Neuronal stem cell (in vitro differentiated cells): ENCODE measurements at places on chromosomes 3 and 15.

GRCh38 chr3:45966950-45967640 is 23.8 kb downstream of the CXCR6 start:
- no peak for DNase-seq
- H3K27ac ChIP-seq = no peak overlapping the region
- no peak overlapping the region for H3K4me3 ChIP-seq
- H3K27me3 ChIP-seq = no peaks in the 10 kb centered on the region

DNA sequence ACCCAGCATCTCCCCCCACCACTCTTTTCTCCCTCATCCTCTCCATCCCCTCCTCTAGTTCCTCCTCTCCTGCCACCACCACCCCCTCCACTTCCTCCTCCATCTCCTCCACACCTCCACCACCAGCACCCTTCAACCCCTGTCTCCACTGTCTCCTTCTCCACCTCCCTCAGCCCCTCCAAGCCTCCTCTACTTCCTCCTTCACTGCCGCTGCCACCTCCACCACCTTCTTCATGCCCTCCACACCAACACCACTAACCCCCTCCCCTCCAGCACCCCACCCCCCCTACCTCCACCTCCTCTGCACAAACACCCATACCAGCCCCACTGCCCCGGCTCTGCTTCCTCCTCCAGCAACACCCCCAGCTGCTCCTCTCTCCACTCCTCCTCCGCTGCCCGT is 88.0 kb downstream of the HES1 start:
- peaks cover 4% of the 10 kb centered on the region for H3K4me1 ChIP-seq
- no peak for DNase-seq
- H3K36me3 ChIP-seq = no peaks in the 10 kb centered on the region
- no peak overlapping the region for H3K4me3 ChIP-seq
- H3K27ac ChIP-seq = no peak overlapping the region

DNA sequence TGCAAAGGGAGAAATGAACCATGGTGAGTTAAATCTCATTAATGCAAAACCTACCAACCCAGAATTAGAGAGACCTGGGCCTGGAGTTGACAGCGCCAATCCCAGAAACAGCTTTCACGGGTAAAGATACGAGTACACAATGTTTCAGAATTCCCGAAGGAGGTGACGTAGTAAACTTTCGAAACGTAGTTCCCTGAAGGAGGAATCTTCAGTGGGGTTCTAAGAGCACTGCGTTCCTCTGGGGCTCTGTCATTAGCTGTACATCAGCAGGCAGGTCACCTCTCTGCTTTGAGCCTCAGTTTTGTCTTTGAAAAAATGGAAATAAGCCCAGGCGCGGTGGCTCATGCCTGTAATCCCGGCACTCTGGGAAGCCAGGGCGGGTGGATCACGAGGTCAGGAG is 152.3 kb downstream of the XXYLT1 start:
- no peak for DNase-seq
- H3K36me3 ChIP-seq = no peaks in the 10 kb centered on the region

GRCh38 chr3:172709774-172710663 is 848 bp downstream of the NCEH1 start:
- H3K4me1 ChIP-seq = peaks cover 3% of the 10 kb centered on the region
- H3K27me3 ChIP-seq = peaks cover 7% of the 10 kb centered on the region
- DNase-seq = no peak
- H3K36me3 ChIP-seq = no peaks in the 10 kb centered on the region

- H3K27me3 ChIP-seq = no peaks in the 10 kb centered on the region
- H3K36me3 ChIP-seq = no peaks in the 10 kb centered on the region
- no peak overlapping the region for H3K4me3 ChIP-seq
- H3K4me1 ChIP-seq = no peaks in the 10 kb centered on the region
- no peak overlapping the region for H3K27ac ChIP-seq
- DNase-seq = no peak
These were observed 42.7 kb upstream of the IL12A start for GRCh38 chr3:159945930-159946329.

- H3K27me3 ChIP-seq = no peaks in the 10 kb centered on the region
- peak overlapping the region; percentile 64 for H3K27ac ChIP-seq
- peaks cover 24% of the 10 kb centered on the region for H3K4me1 ChIP-seq
- no peak for DNase-seq
These were observed 29.4 kb upstream of the SEMA3F start for GRCh38 chr3:50125541-50126286.

DNA sequence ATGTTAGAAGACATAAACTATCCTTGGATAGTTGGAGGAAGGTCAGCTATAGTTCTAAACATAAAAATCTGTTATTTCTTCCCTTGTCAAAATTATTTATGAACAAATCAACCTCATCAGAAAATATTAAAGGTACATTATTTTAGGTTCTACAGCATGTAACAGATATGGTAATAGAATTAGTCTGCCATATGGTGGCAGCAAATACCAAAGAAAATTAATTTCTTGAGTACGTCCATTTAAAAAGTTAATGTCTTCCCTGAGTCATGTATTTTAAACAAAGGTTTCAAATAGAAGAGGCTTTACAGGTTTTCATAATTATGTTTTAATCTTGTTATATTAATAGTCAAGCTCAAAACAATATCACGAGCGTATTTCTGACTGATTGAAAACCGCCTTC is 17.9 kb upstream of the ANKRD28 start:
- H3K36me3 ChIP-seq = no peaks in the 10 kb centered on the region
- H3K27ac ChIP-seq = no peak overlapping the region
- no peaks in the 10 kb centered on the region for H3K4me1 ChIP-seq
- no peak overlapping the region for H3K4me3 ChIP-seq

DNA sequence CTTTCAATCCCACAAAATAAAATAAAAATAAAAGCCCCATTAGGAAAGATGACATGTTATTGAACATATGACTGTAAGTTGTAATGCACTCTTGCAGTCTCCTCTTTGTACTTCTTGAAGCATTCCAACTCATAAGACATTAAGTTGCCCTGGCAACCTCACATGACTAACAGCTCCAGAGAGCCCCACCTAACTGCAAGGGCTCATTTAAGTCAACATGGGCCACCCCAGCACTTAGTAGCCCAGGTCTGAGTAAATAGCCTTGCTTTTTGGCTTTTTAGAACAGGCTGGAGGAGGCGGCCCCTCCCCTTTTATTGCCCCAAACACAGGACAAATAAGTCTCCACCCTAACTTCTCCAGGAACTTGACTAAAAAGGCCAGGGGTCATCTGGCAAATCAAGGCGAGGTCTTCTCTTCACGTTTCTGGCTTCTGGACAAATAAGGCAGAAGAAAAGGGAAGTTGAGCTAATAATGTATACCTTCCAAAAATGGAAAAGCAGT is 135.1 kb downstream of the TMCO5A start:
- H3K27me3 ChIP-seq = no peaks in the 10 kb centered on the region
- peaks cover 46% of the 10 kb centered on the region for H3K4me1 ChIP-seq
- DNase-seq = no peak
- no peaks in the 10 kb centered on the region for H3K36me3 ChIP-seq
- H3K27ac ChIP-seq = no peak overlapping the region

- peak overlapping the region; percentile 41 for H3K4me3 ChIP-seq
- H3K27me3 ChIP-seq = peaks cover 68% of the 10 kb centered on the region
- H3K36me3 ChIP-seq = no peaks in the 10 kb centered on the region
- DNase-seq = peak; percentile 45
- H3K27ac ChIP-seq = peak overlapping the region; percentile 32
These were observed 36.1 kb upstream of the EPHB3 start for GRCh38 chr3:184525337-184526087.

- no peak overlapping the region for H3K27ac ChIP-seq
- no peak overlapping the region for H3K4me3 ChIP-seq
- DNase-seq = no peak
These were observed 2.4 kb downstream of the CHCHD4 start for GRCh38 chr3:14122301-14122700.

GRCh38 chr15:37793851-37794250 is 140.6 kb upstream of the TMCO5A start:
- DNase-seq = no peak
- H3K4me3 ChIP-seq = no peak overlapping the region
- no peaks in the 10 kb centered on the region for H3K4me1 ChIP-seq
- no peaks in the 10 kb centered on the region for H3K36me3 ChIP-seq

DNA sequence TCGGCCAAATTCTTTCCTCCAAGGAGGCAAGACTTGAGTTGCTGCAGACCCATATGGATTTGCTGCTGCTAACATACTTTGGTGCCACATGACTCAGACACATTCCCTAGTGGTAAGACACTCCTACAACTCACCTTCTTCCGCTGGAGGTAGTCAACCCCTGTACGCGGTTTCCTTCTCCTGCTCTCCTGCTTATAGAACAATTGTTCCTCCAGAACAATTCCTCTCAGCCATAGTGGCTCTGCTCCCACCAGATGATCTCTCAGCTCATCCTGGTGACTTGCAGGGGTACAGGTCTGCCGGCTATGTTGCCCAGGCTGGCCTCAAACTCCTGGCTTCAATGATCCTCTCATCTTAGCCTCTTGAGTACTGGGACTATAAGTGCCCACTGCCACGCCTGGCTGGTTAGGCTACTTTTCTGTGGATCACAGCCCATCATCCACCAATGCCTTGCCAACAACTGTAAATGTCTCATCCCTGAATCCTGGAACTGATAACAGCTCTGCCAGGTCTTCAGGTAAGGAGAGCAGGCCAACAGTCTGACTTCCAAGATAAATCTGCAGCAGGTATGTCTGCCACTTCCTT is 2.4 kb upstream of the CXCR6 start:
- H3K27me3 ChIP-seq = no peaks in the 10 kb centered on the region
- H3K27ac ChIP-seq = no peak overlapping the region
- no peak overlapping the region for H3K4me3 ChIP-seq
- peaks cover 2% of the 10 kb centered on the region for H3K4me1 ChIP-seq

DNA sequence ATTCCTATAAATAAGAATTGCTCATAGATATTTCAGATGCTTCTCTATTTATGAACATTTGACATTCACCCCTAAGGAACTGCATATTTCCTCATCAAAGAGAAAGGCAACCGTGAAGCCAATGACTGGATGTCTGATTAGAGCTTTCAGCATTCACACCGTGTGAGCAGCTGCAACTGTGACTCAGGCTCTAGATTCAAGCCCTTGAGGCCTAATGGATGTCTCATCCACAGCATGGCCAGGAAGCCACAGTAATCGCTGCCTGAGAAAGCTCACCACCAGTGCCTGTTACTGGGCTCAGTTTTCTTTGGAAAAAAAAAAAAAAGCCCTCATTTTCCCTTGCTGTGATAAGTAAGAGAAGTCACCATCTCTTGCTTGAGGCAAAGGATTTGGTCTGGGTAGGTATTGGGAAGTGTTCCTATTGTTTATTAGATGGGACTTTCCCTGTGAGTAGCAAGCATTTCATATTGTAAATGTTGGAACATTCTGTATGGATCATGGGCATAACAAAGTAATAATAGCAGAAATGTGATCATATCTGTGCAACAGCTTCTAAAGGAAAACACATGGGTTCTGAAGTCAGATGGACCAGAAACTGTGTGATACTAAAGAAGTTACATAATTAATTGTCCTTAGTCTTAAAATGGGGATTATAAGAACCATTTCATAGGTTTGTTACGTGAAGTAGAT is 783.7 kb downstream of the AGBL1 start:
- no peaks in the 10 kb centered on the region for H3K36me3 ChIP-seq
- no peaks in the 10 kb centered on the region for H3K27me3 ChIP-seq

DNA sequence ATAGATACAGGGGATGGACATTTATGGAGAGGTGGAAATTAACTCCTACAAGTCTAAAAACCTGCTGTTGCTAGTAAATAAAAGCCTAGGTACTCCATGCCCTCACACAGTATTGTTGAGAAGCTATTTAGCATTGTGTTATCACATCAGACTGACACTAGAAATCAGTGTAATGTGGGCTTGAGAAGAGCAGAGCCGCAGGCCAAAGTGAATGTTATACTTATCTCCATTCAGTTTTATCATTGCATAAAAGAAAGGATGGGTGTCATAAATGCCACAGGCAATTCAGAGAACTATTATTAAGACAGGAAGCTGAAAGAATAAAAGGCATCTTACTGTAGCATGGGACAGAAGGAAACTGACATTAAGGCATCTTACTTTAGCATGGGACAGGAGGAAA is 13.7 kb upstream of the ISLR start:
- H3K27me3 ChIP-seq = no peaks in the 10 kb centered on the region
- peaks cover 16% of the 10 kb centered on the region for H3K4me1 ChIP-seq
- no peak overlapping the region for H3K4me3 ChIP-seq
- no peaks in the 10 kb centered on the region for H3K36me3 ChIP-seq
- no peak for DNase-seq

DNA sequence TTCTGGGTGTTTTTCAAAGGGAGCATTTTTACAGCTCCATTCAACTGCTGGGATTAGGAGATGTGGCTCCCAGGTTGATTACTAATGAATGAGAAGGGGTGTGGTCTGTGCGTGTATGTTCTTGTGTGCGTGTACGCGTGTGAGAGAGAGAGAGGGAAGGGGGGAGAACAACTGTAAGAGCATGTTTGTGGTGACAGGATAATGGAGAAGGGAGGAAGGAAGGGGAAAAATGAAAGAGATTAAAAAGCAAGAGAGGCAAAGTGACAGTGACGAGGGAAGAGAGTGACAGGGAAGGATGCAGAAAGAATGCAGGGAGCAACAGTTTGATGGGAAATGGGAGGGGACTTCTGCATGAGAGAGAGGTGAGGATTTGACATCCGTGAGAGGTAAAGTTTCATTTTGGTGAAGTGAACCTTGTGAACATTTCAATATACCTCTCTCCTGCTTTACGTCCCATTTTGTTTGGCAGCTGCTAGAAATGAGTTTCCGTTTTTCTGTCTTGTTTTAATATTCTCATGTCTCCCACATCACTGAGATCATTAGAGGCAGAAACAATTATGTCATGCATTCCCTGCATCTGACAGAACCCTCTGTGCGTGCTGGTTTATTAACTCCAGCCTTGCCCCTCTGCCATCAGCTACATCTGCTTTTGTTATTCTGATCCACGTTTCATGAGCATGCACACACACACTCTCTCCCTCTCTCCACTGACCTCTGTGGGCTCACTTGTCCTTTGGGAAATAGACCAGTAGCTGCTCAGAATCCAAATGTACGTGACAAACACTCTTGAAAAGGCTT is 161.6 kb downstream of the GAP43 start:
- no peaks in the 10 kb centered on the region for H3K36me3 ChIP-seq
- DNase-seq = no peak
- H3K4me3 ChIP-seq = peak overlapping the region; percentile 61
- H3K27me3 ChIP-seq = no peaks in the 10 kb centered on the region

DNA sequence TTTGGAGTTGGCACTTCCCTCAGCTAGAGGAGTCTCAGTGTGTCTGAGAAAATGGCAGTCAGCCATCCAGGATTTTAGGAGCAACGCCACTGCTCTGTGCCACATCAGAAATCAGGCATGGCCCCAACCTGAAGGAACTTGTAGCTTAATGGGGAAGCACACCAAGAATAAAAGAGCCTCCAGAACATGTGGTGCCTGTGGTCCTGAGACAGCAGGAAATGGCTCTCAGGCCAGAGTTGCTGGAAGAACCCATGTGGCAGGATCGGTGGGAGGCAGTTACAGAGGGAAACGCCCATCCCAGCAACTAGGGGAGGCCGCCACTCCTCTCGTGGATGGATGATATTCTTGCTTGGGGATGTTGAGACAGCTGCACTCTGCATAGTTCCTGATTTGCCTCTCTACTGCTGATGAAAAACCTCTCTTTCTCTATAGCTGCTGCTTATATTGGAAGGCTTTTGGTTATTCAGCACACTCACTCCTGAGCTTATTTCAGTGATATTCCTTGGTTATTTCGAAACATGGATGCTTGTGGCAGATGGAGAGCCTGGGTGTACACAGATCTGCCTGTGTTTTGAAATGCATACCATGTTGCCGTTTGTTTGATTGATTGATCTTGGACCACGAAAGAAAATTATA is 52.4 kb downstream of the KLHL25 start:
- peaks cover 28% of the 10 kb centered on the region for H3K36me3 ChIP-seq
- H3K4me1 ChIP-seq = peaks cover 18% of the 10 kb centered on the region
- no peak overlapping the region for H3K27ac ChIP-seq
- no peak overlapping the region for H3K4me3 ChIP-seq
- DNase-seq = no peak
- H3K27me3 ChIP-seq = no peaks in the 10 kb centered on the region

- no peaks in the 10 kb centered on the region for H3K36me3 ChIP-seq
- no peak overlapping the region for H3K27ac ChIP-seq
- DNase-seq = no peak
These were observed 16.0 kb upstream of the MEGF11 start for GRCh38 chr15:66269326-66270090.
